ENCODE measurements at places on chromosomes 2 and 18.

- DNase-seq: no peak
These were observed 96.9 kb upstream of the MGAT4A start for GRCh38 chr2:98827625-98828368.

DNA sequence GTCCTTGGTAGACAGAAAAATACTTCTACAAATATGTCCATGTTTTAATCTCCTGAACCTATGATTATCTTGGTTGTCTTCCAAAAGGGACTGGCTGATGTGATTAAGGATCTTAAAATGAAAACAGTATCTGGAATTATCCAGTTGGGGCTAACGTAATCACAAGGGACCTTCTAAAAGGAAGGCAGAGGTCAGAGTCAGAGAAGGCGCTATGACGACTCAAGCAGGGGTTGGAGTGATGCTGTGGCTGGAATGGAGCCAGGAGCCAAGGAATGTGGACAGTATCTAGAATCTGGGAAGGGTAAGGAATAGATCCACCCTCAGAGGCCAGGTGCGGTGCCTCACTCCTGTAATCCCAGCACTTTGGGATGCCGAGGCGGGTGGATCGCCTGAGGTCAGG lies 4.2 kb upstream of the USP14 start:
- no peak for DNase-seq

DNA sequence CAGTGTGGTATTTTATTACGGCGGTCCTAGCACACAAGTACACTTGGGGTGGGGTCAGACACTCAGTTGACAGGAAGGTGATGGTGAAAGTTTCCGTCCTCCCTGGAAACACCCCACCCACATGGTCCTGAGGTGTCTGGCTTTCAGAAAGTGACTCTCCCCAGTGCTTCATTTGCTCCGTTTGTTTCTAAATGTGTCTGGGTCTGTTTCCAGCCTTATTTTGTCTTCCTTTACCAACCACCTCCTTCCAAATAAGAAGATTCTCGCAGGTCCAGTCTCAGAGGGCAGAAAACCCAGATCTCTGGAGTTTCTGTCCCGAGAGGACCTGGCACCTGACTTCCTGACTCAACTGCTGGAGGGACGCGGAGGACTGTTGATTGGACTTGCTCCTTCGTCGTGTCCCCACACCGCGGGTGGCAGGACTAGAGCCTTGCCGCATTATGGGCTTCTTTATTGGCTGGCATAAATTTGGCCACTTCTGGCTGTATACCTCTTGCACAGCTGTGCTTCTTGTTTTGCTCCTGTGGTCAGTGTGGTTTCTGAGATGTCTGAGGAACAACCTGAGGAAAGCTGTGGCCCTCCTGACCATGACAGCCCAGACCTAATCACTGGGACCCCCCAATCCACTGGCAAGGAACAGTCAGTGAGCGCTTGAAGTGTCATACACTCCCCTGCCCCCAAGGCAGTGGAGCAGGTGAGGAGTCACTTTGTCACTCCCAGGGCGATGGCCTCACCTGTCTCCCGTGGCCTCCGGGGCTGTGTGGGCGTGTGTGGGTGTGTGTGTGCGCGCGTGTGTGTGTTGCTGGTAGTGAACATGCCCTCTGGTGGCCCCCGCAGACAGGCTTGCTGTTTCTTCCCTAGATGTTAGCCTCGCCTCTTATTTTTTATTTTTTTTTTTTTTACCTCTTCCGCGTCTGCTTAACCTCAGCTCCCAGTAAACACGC lies 45.6 kb downstream of the MEX3C start:
- DNase-seq: peak; percentile 83

DNA sequence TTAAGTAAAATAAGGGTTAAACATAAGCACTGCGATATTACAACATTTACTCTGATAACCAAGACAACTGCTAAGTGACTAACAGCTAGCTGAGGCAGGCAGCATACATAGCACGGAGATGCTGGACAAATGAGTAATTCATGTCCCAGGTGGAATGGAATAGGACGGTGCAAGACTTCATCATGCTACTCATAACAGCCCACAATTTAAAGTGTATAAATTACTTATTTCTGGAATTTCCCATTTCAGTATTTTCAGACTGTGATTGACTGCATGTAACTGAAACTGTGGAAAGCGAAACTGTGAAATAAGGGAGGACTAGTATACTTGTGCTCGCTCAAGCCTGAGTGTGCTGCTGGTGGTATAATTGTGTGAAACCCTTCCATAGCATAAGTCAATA lies 12.9 kb downstream of the IER3IP1 start:
- no peak for DNase-seq

GRCh38 chr2:106977717-106978116 lies 91.8 kb upstream of the ST6GAL2 start:
- DNase-seq: no peak

GRCh38 chr2:10770956-10771750 lies 41.4 kb downstream of the PDIA6 start:
- DNase-seq: no peak

DNA sequence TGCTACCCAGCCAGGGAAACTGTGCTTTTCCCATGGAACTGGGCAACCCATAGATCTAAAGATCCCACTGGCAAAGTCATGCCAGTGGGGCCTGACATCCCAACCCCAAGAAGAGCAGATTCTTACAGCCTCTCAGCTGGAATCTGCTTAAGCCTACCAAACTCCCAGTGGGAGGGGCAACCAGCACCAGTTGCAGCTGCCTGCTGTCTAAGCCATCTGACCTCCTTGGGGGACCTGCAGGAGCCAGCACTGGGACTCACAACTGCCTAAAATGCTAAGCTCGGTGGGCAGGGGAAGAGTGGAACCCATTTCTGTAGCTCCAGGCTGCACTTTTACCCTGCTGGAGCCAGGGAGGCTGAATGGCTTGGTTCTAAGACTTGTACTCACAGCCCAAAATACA lies 770.7 kb upstream of the SLC8A1 start:
- DNase-seq: no peak

DNA sequence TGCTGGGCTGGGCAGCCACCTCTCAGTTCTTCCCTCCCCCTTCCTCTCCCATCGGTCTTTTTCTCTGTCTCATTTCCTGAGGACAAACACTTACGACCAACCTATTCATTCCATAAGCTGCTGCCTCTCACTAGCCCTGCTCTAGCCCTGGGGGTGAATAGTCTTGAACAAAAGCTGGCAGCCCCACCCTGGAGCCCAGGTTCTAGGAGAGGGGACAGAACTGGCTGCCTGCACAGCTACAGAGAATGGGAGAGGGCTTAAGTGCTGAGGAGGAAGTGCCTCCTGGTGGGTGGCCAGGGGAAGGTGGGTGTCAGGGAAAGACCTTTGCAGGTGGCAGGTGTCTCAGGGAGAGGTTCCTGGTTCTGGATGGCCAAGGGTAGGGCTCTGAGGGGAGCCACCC lies 22.8 kb downstream of the ANO7 start:
- DNase-seq: no peak

DNA sequence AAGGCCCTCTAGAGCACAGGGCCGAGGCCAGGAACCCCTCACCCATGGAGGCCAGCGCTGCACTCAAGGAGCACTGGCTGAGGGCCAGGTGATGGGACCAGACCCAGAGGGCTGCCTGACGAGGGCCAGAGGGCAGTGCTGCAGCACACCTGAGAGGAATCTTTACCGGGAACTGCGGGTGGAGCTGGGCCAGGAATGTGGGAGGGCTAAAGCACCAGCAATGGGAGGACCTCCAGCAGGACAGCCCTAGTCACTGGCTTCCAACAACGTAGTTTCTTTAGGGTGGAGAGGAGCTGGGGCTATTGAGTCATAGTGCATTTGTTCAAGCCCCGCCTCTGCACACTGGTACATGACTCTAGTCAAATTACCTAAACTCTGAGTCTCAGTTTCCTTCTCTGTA lies 143.4 kb downstream of the TMEM17 start:
- no peak for DNase-seq

- DNase-seq: no peak
These were observed 93.4 kb downstream of the SLC25A12 start for GRCh38 chr2:171800639-171801038.

GRCh38 chr18:37266290-37266689 lies 299.3 kb downstream of the CELF4 start:
- DNase-seq: no peak

GRCh38 chr18:14104906-14105748 lies 27.1 kb downstream of the ZNF519 start:
- no peak for DNase-seq

DNA sequence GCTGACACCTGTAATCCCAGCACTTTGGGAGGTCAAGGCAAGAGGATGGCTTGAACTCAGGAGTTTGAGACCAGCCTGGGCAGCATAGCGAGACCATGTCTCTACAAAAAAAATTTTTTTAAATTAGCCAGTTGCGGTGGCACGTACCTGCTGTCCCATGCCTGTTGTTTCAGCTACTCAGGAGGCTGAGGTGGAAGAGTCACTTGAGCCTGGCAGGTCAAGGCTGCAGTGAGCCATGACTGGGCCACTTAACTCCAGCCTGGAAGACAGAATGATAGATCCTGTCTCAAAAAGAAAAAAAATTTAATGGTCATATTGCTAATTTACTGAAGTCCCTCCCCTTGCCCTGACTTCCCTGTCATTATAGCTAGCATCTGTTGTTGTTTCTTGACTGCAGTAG lies 112.6 kb downstream of the ARHGAP28 start:
- no peak for DNase-seq

- peak; percentile 17 for DNase-seq
These were observed 155.0 kb downstream of the TTC32 start for GRCh38 chr2:19746611-19747309.

DNA sequence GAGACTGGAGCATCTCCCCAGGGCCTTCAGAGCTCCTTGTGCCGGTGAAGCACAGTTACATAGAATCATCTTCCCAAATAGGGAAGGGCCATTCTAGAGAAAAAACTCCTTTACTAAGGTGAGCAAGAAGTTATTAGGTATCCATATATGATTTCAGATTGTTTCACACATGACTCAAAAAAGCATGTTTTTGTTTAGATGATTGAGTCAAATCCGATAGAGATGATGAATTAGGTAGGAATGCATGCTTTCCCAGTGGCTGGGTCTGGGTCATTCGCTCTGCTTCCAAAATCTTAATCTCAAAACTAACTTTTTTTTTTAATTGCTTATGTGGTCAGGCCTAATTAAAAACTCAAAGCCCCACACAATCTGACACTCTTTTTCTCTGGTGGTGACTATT lies 3.8 kb downstream of the NT5C1B start:
- DNase-seq: no peak

DNA sequence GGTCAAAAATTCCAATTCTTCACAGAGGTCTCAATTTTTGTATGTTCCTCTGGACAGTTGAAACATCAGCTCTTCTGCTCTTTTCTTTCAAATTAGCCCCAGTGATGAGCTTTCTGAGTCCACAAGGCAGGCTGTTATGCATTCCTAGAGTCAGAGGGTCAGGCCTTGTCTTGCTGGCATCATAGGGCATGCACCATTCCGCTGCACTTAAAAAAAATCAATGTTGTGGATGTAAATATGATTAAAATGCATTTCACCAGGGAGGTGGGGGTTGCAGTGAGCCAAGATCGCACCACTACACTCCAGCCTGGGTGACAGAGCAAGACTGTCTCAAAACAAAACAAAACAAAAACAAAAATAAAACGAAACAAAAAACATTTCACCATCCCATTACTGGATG lies 465.3 kb downstream of the EIPR1 start:
- no peak for DNase-seq

DNA sequence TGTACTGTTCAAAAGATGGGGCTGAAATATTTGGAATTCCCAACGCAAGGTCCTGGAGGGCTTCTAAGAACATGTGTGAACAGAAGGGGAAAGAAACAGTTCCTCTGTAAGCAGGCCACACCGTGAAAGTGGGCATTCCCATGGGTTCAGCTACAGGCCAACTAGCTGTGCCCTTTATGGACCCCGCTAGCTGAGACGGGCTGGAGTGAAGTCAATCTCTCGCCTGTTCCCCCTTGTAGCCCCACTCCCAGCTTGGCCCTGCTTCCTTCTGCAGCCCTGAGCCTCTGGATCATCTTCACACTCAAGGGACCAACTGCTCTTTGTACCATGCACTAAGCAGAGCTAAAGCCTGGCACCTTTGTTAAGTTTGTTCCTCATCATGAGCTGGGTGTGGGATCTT lies 55.4 kb downstream of the POLR1A start:
- no peak for DNase-seq

- DNase-seq: no peak
These were observed 1185.6 kb upstream of the CELF4 start for GRCh38 chr18:38751211-38751610.

- peak; percentile 99 for DNase-seq
These were observed at the start of the genes CAMKMT and PREPL for GRCh38 chr2:44361330-44362206. Gene CAMKMT, plus strand, starts transcription at chr2:44361947. Gene PREPL, minus strand, starts transcription at chr2:44361494. Its CDS starts 15,152 bp downstream, at chr2:44346342.

GRCh38 chr2:179478771-179479170 lies 214.1 kb upstream of the SESTD1 start:
- DNase-seq: no peak

- no peak for DNase-seq
These were observed 385.0 kb upstream of the KLHL29 start for GRCh38 chr2:22999951-23000350.

- no peak for DNase-seq
These were observed 122.6 kb downstream of the CTIF start for GRCh38 chr18:48661421-48661820.

GRCh38 chr2:150939087-150939486 lies 322.6 kb downstream of the RBM43 start:
- DNase-seq: no peak

DNA sequence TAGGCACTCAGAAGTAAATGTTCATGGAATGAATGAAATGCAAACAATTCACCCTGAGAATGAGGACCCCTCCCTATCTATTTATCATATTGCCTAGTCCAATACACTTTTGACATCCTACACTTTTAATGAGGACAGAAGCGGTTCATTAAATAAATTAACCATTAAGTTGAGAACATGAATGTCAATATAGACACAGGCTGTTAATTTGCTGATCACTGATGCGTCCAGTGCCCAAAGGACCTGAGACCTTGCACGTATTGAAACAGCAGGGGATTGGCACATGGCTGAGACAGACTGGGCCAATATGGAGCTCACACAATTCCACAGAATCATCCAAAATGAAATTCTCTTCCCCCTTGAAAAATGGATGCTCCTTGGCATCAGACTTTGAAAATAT lies 430.0 kb downstream of the SLC4A3 start:
- DNase-seq: no peak
